ENCODE measurements at places on chromosomes 1 and 21.

DNA sequence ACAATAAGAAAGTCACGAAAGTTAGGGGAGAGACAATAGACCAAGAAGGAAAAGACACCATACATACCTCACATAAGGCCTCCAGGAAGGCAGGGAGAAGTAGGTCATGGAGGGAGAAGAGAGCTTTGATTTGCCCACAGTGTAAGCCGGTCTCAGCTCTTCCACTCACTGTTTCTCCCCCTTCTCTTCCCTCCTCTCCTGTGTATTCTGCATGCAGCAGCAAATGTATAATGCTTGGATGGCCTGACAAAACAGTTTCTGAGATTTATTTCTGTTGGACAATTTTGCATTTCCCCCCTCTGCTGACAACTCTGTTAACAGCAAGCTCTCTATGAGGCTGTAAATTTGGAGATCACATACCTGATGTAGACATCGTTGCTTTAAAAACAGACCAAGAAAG, 318.9 kb downstream of the OMA1 start:
- DNase-seq: no peak

DNA sequence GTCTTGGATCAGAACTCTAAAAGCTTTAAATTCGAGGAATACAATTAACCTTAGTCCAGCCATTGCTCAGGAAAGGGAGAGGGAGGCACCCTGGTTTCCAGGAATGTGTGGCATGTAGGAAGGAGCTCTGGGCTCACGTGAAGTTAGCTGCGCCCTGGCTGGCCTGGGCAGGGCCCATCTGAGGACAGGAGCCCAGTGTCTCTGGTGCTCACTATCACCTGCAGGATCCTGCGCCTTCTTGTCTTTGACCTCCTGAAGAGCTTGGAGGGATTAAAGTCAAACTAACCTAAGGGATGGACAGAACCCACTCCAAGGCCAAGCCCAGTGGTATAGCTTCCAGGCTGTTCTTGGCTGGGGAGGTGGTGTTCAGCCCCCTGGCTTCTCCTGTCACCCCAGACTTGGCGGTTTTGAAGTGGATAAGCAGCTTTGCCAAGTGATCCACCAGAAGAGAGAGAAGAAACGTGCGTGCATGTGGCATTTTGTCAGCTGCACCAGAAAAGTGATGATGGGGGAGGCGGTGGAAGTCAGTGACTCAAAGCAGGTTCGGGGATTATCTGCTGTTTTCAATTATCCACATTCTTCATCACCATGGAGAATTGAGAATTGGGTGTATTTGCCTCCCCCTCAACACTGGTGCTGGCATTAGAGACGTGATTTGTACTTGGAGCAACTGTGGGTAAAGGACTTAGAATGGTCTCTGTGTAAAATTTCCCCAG, 11.9 kb upstream of the KCNN3 start:
- no peak for DNase-seq

DNA sequence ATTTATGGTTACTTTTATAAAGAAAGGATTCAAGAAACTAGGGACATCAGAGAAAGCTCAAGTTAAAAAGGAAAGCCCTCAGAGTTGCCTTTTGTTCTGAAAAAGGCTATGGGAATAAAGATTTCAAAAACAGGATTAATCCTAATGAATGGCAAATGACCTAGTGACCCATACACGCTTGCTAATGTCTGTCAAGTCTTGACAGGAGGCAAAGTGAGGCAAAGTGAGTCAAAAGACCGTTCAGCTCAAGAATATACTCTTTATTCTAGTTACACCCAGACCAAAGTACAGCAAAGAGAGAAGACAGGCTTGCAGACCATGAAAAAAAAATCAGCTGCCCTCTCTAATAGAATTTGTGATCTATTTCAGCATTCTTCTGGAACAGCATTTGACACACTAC, 3.5 kb downstream of the ZNF436 start:
- DNase-seq: no peak

- DNase-seq: no peak
These were observed 46.4 kb downstream of the VPS13D start for GRCh38 chr1:12276225-12276624.

GRCh38 chr1:169041366-169041765, 65.1 kb upstream of the ATP1B1 start:
- DNase-seq: peak; percentile 44

GRCh38 chr1:178361847-178362246, 134.9 kb downstream of the CLEC20A start:
- DNase-seq: no peak

- no peak for DNase-seq
These were observed 96.6 kb upstream of the VANGL1 start for GRCh38 chr1:115545096-115545720.

DNA sequence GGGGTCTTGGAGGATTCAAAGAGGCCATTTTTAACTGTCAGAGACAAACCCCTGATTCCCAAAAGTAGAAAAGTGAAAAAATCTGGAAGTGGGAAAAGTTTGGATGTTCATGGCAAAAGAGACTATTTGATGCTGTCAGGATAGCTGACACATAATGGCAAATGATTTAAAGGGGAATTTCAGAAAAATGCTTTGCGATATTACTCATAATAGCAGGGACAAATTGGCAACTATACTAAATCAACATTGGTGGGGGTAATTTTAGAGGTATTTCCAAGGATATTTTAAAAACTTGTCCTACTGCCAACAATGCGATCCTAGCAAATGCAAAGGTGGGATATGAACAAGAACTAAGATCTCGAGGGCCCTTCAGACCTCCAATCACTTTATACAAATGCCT, 5.3 kb upstream of the GSTM4 start:
- no peak for DNase-seq

GRCh38 chr1:5644281-5645134, 347.7 kb downstream of the NPHP4 start:
- no peak for DNase-seq

GRCh38 chr1:241229216-241229615, 127.8 kb downstream of the RGS7 start:
- DNase-seq: no peak

DNA sequence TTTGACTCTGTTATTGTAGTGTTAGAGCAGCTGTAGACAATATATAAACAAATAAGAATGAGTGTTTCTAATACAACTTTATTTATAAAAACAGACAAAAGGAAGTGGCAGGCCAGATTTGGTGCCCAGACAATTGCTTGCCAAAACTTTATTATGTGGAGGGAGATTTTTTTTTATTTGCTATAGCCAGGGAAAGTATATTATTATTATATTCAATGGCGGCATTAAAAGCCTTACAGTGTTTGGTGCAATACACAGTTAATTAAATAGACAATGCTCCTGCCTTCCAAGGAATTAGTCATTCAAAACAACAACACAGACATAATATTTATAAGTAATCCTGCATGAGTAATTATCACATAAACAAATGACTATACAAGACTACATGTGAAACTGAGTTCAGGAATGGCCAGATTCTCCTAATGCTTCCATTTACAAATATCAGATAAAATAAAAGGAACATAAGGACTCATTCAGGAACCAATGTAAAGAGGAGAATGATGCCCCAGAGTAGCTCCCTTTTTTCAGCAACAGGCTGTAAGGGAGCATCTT, 10.6 kb upstream of the RC3H1 start:
- no peak for DNase-seq

DNA sequence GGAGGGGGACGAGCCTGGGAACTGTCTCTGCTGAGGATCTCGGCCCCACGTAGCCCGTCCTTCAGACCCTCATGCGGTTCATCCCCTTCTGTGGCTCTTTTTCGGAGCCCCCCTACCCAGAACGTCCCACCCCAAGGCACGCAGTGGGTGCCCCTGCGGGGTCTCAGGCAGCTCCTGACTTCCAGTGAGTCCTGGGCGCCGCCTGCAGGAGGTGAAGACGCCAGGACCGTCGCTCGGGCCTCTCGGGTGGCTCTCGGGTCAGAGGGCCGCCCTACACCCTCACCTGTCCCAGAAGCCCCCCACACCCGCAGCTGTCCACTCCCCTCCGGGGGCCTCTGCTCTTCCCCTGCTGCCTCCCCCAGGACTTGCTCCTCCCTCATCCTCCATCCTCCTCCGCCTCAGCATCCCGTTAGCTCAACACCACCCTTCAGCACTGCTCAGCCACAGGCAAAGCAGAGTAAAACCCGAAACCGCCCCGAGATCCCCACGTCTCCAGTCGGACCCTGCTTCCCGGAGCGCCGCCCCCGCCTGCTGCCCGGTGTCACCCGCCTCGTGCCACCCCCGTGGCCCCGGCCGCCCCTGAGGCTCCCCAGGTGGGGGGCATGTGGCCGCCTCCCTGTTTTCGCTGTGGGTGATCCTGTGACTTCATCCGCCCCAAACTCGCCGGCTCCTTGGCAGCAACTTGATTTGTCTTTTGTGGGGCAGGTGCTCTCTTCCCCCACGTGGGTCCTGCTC, 13.3 kb upstream of the POFUT2 start:
- no peak for DNase-seq

DNA sequence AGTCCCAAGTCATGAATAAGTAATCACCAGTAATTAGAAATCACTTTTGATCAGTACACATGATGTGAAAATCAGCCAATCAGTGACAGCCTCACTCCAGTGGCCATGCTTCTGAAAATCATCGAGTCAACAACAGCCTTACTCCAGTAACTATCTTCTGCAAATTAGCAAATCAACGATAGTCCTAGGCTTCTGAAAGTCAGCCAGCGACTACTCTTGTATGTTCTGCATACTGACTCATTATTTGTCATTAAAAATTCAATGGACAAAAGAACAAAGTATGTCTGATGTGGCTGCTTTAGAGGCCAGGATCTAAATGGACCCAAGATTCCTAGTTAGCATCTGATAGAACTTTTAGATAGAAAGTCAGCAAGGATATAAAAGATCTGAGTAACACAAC, 102.5 kb downstream of the GPR52 start:
- no peak for DNase-seq

GRCh38 chr1:61506236-61506635, 218.7 kb downstream of the TM2D1 start:
- DNase-seq: no peak

All from SIG-M5 (cell line).